T1000 (cell line): ENCODE measurements at places on chromosomes 13 and 19.
A peak's percentile ranks its signal among the peaks of the same experiment; 100 is the strongest.

DNA sequence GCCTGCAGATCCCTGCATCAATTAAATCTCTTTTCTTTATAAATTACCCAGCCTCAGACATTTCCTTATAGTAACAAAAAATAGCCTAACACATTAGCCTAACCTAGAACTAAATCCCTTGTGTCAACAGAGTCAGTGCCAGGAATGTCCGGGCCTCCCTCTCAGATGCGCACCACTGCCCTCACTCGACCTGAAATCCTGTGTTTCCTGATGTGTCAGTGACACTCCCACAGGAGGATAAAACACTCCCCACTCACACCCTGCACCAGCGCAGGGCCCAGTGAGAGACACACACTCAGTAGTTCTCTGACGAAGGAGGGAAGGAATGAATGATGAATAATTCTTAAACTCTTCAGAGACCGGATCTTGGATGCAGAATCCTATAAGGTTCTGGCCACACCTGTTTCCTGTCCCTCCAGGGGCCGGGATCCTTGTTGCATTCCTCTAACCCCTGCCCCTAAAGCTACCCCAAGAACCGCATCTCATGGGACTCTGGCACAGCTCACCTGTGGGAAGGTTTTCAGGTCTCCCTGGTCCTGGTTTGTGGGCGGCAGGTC is 3.1 kb downstream of the CEACAM3 start:
- DNase-seq = no peak

- no peak for DNase-seq
Measured at GRCh38 chr19:4369888-4370260, 26.5 kb downstream of the MPND start.

- no peak for DNase-seq
Measured at GRCh38 chr19:56748378-56748777, 76.8 kb upstream of the ZNF835 start.

GRCh38 chr13:32370805-32371204 is 55.5 kb downstream of the BRCA2 start:
- DNase-seq = no peak

DNA sequence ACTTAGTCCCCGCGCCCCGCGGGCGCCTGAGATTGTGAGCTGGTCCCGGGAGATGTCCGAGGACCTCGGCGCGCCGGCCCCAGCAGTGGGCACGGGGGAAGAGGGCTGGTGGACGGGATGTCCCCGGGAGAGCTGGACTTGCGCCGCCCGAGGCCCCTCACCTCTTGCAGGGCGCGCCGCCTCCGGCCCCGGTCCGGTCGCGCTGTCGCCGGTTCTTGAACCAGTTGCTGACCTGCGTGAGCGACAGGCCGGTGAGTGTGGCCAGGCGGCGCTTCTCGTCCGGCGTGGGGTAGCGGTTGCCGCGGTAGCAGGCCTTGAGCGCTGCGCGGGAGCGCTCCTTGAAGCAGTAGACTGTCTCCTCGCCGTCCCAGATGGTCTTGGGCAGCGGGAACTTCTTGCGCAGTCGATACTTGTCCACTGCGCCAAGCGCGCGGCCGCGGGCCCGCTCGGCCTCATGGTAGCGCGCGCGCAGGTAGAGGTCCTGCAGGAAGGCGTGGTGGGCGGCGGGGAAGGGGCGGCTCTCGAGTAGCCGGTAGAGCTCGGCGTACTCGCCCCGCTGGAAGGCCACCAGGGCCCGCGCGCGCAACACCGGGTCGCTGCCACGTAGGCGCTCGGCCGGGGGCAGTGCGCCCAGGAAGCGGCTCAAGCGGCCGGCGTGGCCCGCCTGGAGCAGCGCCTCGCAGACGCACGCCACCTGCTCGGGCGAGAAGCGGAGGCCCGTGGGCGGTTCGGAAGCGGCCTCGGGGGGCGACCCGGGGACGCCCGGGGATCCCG is 984 bp downstream of the SIX5 start:
- peak; percentile 25 for DNase-seq

DNA sequence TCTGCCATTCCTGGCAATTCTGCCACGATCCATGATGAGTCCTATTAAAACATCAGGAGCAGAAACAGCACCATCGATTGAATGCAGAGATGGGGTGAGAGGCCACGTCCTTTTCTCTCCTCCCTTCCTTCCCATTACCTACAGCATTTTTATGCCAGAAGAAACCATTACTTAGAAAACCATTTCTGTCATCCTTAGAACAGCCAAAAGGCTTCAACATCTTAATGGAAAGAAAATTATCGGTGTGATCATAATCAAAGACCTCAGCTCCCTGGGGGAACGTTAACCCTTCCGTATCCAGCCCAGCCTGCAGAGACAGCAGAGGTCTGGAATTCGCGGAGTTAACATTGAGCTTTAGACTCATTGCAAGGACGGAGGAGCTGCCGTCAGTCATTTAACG is 56.0 kb upstream of the SIAH3 start:
- no peak for DNase-seq

- peak; percentile 83 for DNase-seq
Measured at GRCh38 chr19:55080968-55081769, 5.5 kb downstream of the EPS8L1 start.

DNA sequence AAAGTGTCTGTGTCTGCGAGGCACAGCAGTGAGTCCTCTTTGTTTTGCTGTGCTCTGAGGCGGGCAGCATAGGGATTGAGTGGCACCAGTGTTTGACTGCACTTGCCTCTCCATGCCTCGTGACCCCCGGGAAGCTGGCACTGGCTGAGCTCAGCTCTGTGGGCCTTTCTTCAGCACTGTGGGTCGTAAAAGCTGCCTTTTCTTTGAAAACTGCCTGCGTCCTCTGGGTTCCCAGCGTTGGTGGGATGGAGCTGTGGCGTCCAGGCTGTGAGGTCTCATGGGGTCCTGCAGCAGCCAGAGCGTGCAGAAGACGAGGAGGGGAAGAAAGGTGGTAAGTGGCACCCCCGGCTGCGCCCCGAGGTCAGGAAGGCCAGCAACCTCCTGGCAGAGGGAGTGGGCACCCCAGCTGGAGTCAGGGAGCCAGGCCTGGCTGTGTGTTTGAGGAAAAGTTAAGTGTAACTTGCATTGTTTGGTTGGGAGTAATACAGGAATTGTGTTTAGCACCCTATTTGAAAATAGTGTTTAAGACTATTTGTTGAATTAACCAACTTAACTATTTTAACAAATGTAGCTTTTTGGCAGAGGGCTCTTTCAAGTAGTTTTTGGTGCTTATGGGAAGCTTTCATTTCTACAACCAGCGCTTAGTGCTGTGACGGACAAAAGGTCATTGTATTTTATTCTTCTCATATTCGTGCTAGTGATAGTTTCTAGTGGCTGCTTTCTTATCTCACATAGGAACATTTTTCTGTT is 79.3 kb upstream of the TEX29 start:
- DNase-seq = no peak

- no peak for DNase-seq
Measured at GRCh38 chr13:42544246-42544926, 29.6 kb upstream of the TNFSF11 start.

DNA sequence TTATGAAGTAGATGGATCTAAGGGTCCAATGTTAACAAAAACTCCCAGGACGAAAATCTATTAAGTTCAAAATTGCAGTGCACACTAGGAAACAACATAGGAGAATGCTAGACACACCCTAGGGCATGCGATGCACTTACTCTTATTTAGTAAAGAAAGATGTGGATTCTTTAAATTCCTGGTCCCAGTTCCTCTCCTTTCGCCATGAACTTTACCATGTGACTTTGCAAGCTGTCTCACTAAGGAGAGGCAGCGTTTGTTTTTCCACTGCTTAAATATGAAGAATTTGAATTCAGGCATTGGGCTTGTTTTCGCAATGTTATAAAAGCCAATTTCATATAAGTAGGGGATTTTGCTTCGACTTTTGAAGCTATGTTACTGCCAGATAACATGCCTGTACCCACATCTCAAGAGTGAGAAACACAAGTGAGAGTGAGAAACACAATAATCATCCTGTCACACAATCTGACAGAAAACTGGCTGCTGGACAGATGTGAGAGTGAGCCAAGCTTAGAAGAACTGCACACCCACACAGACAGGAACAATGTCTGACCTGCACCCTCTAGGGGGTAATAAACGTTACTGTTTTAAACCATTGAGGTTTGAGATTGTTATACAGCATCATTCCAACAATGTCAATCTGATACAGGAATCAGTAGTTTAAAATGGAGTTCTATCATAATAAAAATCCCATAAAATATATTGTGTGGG is 1308.4 kb downstream of the SLITRK5 start:
- DNase-seq = no peak

DNA sequence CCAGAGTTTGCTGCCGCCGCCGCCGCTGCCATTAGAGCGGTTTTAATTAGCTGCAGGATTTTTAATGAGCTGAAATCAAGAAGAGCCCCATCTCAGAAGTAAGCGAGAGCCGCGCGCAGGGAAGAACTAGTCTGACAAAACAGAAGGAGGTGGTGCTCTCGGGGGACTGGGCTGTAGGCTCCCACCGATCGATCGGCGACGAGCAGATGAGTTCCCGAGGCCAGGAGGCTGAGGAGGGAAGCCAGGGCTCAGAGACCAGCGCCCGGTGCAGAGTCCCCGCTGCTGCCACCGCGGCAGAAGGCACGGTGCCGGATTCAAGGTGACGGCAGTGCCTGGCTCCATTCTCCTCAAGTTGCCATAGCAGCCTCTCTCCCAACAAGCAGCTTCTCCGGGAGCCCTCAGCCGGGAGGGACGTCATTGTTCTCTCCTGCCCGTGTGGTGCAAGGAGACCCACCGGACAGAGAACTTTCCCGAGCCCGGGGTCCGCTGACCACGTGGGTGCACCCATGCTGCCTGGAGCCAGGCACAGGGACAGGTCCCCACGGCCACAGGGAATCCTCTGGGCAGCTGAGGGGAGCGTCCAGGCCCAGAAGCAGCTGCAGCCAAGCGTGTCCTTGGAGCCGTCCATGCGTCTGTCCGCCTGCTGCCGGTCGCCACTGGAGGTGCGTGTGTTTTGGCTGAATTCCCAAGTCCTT is 62.9 kb downstream of the CHST8 start:
- DNase-seq = no peak

- peak; percentile 74 for DNase-seq
Measured at GRCh38 chr19:14505488-14506239, 9.7 kb upstream of the GIPC1 start.

DNA sequence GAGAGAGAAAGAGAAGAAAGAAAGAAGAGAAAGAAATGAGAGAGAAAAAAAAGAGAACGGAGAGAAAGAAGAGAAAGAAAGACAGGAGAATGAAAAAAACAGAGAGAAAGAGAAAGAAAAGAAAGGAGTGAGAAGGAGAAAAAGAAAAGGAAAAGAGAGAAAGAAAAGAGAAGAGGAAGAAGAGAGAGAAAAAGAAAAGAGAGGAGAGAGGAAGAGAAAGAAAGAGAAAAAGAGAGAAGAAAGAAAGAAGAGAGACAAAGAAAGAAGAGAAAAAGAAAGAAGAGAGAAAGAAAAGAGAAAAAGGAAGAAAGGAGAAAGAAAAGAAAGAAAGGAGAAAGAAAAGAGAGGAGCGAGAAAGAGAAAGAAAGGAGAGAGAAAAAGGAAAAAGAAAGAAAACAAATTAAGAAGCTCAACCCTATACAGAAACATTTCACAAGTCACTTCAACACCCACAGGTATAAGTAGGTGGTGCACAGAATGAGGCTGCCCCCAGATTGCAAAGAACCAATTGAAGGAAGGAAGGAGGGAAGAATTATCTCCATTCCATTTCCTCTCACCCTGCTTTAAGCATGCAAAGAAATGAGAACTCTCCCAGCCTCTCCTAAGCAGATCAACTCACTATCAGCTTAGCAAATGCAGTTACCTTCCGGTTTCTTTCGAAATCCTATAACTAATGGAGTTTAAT is 98.8 kb upstream of the CACNA1A start:
- no peak for DNase-seq
